Osteocyte (in vitro differentiated cells): ENCODE measurements at places on chromosomes 2 and 18. TPM values are rescaled to one million over a fixed set of nuclear protein-coding genes. Genes with fewer than 3 reads are reported as not detected.
A peak's percentile ranks its signal among the peaks of the same experiment; 100 is the strongest.

- peaks cover 11% of the 10 kb centered on the region for H3K4me1 ChIP-seq
- no peak for DNase-seq
- H3K27ac ChIP-seq, result no peak overlapping the region
Measured at GRCh38 chr2:238226698-238227586, 12.9 kb downstream of the HES6 start.

DNA sequence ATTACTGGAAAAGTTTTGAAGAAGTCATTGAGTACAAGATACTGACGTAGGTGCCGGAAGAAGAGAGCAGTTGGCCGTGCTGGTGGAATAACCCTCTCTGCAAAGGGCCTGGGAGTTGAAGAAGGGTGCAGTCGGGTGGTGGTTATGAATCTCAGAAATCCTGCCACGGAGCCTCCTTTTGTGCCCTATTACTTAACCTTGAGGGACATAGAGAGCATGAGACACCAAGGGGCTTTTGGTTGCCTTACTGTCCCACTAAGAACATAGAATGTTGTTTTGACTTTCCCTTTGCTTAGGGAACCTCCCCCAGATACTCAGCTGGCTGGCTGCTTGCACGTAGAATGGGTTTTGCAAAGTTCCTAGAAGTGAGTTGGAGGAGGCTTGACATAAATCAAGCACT lies 1.3 kb upstream of the CD28 start:
- no peaks in the 10 kb centered on the region for H3K4me1 ChIP-seq
- H3K27me3 ChIP-seq, result no peaks in the 10 kb centered on the region
- H3K4me3 ChIP-seq, result no peak overlapping the region
- peaks cover 4% of the 10 kb centered on the region for H3K36me3 ChIP-seq

- H3K27me3 ChIP-seq, result no peaks in the 10 kb centered on the region
- H3K4me3 ChIP-seq, result no peak overlapping the region
- H3K4me1 ChIP-seq, result peaks cover 27% of the 10 kb centered on the region
Measured at GRCh38 chr2:174444761-174445160, 42.1 kb downstream of the GPR155 start.

- H3K4me3 ChIP-seq, result no peak overlapping the region
- no peaks in the 10 kb centered on the region for H3K36me3 ChIP-seq
- H3K4me1 ChIP-seq, result no peaks in the 10 kb centered on the region
- no peak overlapping the region for H3K27ac ChIP-seq
- peak; percentile 17 for DNase-seq
Measured at GRCh38 chr2:29697181-29697580, 224.2 kb downstream of the ALK start.

IL36B gene
- total RNA-seq, result not detected in 2 replicates

SLC5A7 gene
- total RNA-seq, result not detected in 2 replicates
